ENCODE measurements at places on chromosomes 16 and 17.

GRCh38 chr16:12627394-12627793 lies 176.3 kb downstream of the CPPED1 start:
- no peak overlapping the region for H3K4me3 ChIP-seq
- H3K36me3 ChIP-seq: no peaks in the 10 kb centered on the region
- no peak for DNase-seq
- no peak overlapping the region for H3K27ac ChIP-seq

DNA sequence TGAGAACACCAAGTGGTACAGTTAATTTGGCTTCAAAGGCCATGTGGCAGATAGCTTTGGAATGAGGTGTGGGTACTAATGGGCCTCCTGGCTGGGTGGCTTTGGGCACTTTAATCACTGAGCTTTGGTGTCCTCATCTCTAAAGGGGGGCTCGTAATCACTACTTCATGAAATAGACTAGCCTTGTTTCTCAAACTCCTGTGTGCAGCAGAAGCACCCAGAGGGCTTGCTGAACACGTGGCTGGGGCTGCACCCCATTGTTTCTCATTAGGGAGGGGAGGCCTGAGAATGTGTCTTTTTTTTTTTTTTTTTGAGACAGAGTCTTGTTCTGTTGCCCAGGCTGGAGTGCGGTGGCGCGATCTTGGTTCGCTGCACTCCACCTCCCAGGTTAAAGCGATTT lies 5.8 kb downstream of the EPN2 start:
- peaks cover 24% of the 10 kb centered on the region for H3K27me3 ChIP-seq
- DNase-seq: no peak
- H3K4me3 ChIP-seq: no peak overlapping the region
- peaks cover 4% of the 10 kb centered on the region for H3K4me1 ChIP-seq
- no peak overlapping the region for H3K27ac ChIP-seq

GRCh38 chr16:67814567-67814966 lies 7.9 kb downstream of the TSNAXIP1 start:
- peaks cover 7% of the 10 kb centered on the region for H3K4me1 ChIP-seq
- H3K4me3 ChIP-seq: no peak overlapping the region
- no peaks in the 10 kb centered on the region for H3K27me3 ChIP-seq
- DNase-seq: no peak
- no peaks in the 10 kb centered on the region for H3K36me3 ChIP-seq

GRCh38 chr17:59775786-59776350 lies 68.4 kb downstream of the VMP1 start:
- H3K27me3 ChIP-seq: no peaks in the 10 kb centered on the region
- H3K4me1 ChIP-seq: peaks cover 36% of the 10 kb centered on the region
- no peak for DNase-seq
- no peak overlapping the region for H3K27ac ChIP-seq

DNA sequence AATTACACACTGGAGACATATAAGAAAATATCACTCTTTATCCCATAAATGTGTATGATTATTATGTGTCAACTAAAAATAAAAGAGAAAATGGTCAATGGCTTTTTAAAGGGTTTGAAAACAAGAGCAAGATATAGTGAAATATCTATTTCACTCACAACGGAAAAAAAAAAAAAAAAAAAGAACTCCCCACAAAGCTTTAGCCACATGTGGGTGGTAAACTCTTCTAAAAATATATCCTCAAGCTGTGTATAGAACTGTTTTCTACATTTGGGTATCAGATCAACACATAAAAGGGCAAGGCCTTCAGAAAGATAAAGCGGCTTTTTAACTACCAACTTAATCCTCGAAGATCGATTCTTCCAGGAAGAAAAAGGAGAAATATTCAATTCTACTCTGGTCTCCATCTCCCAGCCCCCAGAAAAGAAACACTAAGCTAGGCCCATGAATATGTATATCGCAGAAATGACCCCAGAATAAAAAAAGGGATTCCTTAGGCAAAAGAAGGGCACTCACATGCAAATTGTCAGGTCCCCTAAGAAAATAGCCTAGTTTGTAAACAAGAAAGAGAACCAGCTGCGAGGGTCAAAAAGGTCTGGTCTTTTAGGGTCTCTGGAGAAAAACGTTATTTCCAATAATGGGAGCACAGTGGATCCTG lies 4.4 kb downstream of the LITAF start:
- peaks cover 70% of the 10 kb centered on the region for H3K4me1 ChIP-seq
- H3K27ac ChIP-seq: peak overlapping the region; percentile 39
- H3K4me3 ChIP-seq: peak overlapping the region; percentile 65
- DNase-seq: no peak

- peak overlapping the region; percentile 31 for H3K27ac ChIP-seq
- H3K27me3 ChIP-seq: no peaks in the 10 kb centered on the region
- DNase-seq: no peak
- peaks cover 49% of the 10 kb centered on the region for H3K36me3 ChIP-seq
- H3K4me3 ChIP-seq: no peak overlapping the region
These were observed 25.9 kb downstream of the OGFOD1 start for GRCh38 chr16:56477096-56477878.

- no peak overlapping the region for H3K27ac ChIP-seq
- peaks cover 28% of the 10 kb centered on the region for H3K36me3 ChIP-seq
- H3K4me3 ChIP-seq: no peak overlapping the region
- H3K27me3 ChIP-seq: no peaks in the 10 kb centered on the region
- DNase-seq: no peak
These were observed 41.0 kb upstream of the ZNF750 start for GRCh38 chr17:82880620-82881323.
